ENCODE measurements at places on chromosomes 5 and 9.

GRCh38 chr5:171521219-171521633 is 101.8 kb downstream of the FGF18 start:
- no peak for DNase-seq

- DNase-seq, result no peak
Observed at GRCh38 chr9:127450243-127450760, 904 bp downstream of the RPL12 start.

DNA sequence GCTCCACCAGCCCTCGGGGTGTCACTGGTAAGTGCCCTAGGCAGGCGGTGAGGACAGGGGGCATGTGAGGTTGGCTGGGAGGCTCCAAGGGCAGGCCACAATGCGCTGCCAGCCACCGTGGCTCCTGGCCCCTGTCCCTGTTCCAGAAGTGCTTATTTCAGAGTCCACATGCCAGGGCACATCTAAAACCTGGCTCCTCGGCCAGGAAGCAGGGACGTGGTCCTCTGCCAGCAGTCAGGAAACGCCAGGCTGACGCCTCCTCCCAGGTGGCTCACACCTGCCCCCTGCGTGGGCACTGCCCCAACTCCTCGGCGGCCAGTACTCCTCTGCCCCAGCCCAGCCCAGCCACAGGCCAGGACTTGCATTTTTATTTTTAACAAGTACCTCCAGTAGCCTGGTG is 68.5 kb downstream of the SECISBP2 start:
- no peak for DNase-seq

DNA sequence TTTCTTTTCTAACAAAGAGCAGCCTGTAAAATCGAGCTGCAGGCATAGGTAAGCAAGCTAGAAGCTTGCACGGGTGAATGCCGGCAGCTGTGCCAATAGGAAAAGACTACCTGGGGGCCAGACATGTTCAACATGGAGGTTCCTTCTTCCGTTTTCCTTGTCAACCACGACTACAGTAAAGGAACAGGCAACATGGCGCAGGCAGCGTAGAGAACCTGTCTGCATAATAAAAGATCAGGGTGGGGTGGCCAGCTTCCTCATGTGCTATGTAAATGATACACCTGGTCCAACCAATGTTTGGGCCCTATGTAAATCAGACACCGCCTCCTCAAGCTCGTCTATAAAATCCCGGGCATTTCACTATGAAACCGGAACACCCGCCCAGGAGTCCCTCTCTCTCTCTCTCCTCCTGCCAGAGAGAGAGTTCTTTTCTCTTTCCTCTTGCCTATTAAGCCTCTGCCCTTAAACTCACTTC is 103.8 kb upstream of the LIFR start:
- DNase-seq, result no peak

DNA sequence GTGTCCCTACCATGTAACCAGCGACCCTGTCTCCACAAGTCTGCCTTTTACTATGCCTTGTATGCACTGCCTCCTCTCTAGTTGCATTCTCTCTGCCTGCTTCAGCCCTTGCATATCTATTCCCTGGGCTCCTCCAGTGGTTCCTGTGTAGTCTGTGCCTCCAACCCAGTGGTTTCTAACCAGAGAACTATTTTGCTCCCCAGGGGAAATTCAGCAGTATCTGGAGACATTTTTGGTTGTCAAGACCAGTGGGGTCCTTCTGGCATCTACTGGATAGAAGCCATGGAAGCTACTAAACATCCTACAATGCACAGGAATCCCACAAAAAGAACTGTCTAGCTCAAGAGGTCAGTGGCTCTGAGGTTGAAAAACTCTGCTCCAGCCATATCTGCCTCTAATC is 224.1 kb upstream of the RASEF start:
- no peak for DNase-seq

GRCh38 chr9:130343445-130343918 is 77.9 kb downstream of the HMCN2 start:
- DNase-seq, result no peak

- DNase-seq, result no peak
Observed at GRCh38 chr5:141529873-141530272, 41.0 kb downstream of the PCDHGC5 start.

DNA sequence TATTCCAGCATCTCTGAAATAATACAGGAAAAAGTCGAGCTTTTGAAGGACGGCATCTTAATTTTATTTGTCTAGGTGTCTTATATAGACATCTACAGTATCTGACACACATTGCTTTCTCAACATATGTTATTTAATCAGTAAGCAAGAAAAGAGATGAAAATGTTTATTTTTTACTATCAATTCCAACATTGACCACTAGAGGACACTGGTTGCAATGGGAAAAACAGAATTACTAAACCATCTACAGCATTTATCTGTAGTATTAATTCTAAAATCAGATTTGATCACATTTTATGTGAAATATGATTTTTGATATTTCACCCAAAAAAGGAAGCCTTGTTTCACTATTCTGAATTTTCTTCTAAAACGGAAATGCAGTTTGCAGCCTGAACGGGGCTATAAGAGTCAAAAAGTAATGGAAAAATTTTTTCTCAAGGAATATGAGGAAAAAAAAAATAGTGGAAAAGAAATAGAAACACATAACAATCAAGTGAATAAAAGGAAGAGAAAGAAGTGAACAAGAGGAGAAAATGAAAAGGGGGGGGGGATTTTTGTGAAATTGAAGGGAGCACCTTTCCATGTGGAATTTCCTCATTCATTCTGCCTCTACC is 98.6 kb downstream of the OSTF1 start:
- DNase-seq, result no peak

DNA sequence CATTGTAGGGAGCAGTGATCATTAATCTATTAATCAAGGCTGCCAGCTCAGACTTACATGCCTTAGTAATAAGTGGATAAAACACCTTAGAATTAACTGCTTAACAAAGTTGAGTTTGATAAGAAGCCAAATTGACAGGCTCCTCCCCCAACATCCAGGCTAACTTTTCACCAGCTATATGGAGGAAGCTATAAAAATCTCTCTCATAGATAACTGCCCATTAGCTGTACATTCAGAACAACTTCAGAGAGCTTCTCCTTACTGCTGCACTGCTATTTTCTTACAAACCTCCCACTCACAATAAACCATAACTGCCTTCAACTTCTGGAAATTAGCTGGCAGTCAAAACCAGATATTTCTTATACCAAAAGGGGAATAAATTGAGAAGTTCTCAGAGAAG is 364.1 kb downstream of the PRELID2 start:
- DNase-seq, result no peak

- DNase-seq, result no peak
Observed at GRCh38 chr9:114852050-114852594, 46.3 kb upstream of the TNFSF15 start.

- DNase-seq, result no peak
Observed at GRCh38 chr5:57724836-57725235, 242.2 kb upstream of the ACTBL2 start.

GRCh38 chr9:10999646-11000045 is 386.8 kb upstream of the PTPRD start:
- no peak for DNase-seq

DNA sequence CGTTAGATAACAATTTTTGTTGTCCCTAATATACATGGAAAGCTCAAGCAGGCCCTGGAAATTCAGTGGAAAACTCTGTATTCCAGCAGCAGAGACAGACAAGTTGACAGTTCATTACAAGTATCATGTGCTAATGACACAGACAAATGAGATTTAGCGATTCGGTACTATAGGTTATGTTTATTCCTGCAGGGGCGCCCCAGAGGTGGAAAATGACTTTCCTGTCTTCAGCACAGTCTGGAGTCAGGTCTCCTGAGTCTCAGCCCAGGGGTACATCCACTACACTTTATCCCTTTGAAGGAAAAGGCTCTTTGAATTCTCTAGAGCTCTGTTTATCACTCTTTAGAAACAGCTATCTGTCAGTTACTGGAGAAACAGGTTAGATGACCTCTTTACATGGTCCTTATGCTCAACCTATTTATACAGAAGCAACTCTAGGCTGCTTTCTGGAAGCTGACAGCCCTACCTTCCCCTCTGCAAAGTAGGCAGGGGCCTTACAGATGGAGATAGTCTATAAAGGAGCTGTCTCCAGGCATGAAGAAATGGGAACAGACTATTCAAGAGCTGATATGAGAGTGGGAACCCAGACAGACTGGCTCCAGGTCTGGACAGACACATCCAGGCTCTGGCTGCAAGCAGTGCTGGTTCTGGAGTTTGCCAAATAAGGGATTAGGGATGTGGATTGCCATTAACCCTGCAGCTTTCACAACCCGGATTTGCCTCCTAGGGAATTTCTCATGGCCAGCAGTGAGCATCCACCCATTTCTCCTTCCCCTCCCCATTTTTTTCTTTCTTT is 7.2 kb upstream of the SLC31A2 start:
- no peak for DNase-seq

GRCh38 chr5:156042726-156043125 is 284.2 kb upstream of the SGCD start:
- no peak for DNase-seq

Measured in caudate nucleus (tissue), 63 donors.